ENCODE measurements at places on chromosomes 2 and 18. TPM values are rescaled to one million over a fixed set of nuclear protein-coding genes. Genes with fewer than 3 reads are reported as not detected.

UGT1A6 gene
- total RNA-seq = not detected

SCN9A gene
- 6.8 TPM for total RNA-seq

KYNU gene
- total RNA-seq = 0.21 TPM

ASPRV1 gene
- total RNA-seq = 0.75 TPM

TYMS gene
- total RNA-seq = 35.7 TPM

CFAP53 gene
- total RNA-seq = 0.78 TPM

DNA sequence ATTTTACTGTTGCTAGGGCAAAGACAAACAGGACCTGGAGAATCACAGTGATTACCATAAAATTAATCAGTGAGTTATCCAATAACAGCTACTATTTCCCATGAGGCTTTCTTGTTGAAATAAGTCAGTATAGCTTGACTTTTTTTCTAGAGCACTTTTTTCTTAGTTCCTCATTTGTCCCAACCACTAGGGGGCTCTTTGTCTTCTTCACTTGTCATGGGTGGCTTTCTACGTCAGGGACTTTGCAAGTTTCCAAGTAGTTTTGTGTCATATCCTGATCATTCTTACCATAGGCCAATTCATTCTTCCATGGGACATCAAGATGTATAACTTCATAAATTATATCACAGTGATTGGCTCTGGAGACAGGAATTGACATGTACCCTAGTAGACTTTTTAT lies 1019.6 kb upstream of the PIK3C3 start:
- H3K27me3 ChIP-seq = no peaks in the 10 kb centered on the region
- no peak for DNase-seq
- H3K27ac ChIP-seq = no peak overlapping the region
- no peaks in the 10 kb centered on the region for H3K36me3 ChIP-seq
- H3K4me1 ChIP-seq = peaks cover 3% of the 10 kb centered on the region
- H3K4me3 ChIP-seq = no peak overlapping the region

DNA sequence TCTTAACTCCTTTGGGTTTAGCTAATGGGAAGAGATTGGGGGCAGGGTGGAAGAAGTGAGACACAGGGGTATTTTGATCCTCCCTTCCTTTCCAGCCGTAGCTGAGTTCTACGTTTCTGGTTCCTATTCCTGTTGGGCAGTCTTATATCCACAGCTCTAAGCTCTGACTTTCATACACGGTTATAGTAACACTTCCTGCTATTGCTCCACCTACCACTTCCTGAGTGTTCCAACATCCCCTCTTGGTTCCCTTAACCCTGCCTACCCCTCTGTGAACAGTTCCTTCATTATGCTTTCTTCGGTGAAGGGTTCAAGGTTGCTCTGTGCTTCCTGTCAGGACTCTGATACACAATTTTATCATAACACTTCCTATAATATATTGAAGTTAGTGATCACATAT lies 205.1 kb downstream of the DNAH7 start:
- no peak for DNase-seq
- no peak overlapping the region for H3K4me3 ChIP-seq
- peaks cover 65% of the 10 kb centered on the region for H3K27me3 ChIP-seq
- no peaks in the 10 kb centered on the region for H3K4me1 ChIP-seq
- H3K36me3 ChIP-seq = no peaks in the 10 kb centered on the region

DNA sequence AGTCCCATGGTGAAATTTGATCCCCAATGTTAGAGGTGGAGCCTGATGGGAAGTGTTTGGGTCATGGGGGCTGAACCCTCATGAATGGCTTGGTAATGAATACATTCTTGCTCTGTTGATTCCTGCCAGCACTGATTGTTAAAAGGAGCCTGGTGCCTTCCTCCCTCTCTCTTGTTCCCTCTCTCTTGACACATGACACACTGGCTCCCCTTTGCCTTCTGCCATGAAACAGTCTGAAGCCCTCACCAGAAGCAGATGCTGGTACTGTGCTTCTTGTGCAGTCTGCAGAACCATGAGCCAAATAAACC lies 30.6 kb upstream of the EPC2 start:
- H3K4me3 ChIP-seq = peak overlapping the region; percentile 26
- H3K4me1 ChIP-seq = peaks cover 29% of the 10 kb centered on the region
- H3K36me3 ChIP-seq = no peaks in the 10 kb centered on the region
- no peak for DNase-seq
- no peaks in the 10 kb centered on the region for H3K27me3 ChIP-seq

DNA sequence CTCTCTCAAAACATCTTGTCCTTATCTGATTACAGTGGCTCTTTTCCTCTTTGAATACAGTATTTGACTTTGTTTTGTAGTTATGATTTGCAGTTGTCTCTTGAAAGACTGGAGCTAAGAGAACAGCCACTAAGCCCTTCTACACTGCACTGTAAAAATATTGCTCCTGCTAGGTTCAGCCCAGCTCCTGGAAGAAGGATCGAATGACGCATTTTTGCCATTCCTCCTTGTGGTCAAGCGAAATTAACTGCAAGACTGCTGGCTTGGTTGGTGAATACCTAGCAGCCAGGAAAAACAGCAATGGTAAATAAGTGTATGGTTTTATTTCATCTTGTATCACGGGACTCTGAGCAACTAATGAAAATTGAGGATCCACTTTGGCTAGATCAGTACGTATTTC lies 407.8 kb upstream of the CDH2 start:
- no peak for DNase-seq
- H3K36me3 ChIP-seq = no peaks in the 10 kb centered on the region
- H3K27ac ChIP-seq = peak overlapping the region; percentile 12
- peaks cover 19% of the 10 kb centered on the region for H3K4me1 ChIP-seq
- no peaks in the 10 kb centered on the region for H3K27me3 ChIP-seq
- H3K4me3 ChIP-seq = no peak overlapping the region

DNA sequence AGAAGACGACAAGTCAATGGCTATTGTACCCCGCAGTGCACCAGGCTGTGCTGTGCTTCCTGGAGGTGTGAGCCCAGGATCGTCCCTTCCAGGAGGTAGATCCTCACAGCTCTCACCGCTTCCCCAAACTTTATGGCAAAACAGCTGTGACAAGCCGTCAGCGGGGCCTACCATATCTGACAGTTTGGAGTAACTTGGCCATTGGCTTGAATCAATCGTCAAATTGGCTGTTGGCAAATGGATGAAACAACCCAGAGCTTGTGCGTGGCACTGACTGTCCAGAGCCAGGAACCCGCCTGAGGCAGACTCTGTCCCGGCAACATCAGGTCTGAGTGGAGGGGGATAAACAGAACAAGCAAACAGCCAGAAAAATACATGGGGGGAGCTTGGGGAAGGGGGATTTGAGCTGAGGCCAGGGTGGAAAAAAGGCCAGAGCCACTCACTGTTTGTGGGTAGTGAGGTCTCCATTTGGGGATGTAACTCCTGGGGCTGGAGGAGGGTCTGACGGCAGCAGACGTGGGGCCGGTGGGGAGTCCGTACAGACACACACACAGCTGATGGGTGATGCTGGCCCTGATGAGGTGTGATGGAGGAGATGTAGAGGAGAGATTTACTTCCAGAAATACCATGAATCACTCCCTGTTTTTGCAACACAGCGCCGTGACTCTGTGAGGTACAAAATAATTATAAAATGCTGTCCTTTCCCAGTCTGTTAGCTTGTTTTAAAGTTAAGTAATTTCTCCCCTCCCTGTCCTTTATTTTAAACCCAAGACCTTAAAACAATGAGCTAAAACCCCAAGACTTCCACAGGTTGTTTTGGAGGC lies 174.8 kb downstream of the TWIST2 start:
- no peak for DNase-seq
- peaks cover 18% of the 10 kb centered on the region for H3K4me1 ChIP-seq
- no peak overlapping the region for H3K27ac ChIP-seq
- H3K4me3 ChIP-seq = no peak overlapping the region

DNA sequence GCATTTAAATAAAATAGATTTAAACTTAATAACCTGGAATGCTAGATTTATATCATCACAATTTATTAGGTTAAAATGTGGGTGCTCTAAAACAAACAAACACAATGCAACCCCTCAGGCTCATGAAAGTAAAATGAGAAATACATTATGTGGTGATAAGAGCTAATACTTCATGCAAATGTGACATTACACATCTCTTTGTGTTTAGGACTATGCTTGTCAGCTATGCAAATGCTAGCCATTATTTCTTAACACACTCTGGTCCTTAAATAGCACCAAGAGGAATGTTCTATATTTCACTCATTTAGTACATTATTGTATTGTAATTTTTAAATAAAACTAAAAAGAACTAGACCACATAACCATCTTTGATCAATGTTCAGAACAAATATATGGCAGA lies 627.6 kb downstream of the DPP10 start:
- no peak overlapping the region for H3K27ac ChIP-seq
- H3K4me1 ChIP-seq = no peaks in the 10 kb centered on the region
- no peaks in the 10 kb centered on the region for H3K27me3 ChIP-seq
- no peaks in the 10 kb centered on the region for H3K36me3 ChIP-seq
- H3K4me3 ChIP-seq = no peak overlapping the region
- no peak for DNase-seq

- H3K4me1 ChIP-seq = peaks cover 3% of the 10 kb centered on the region
- no peak overlapping the region for H3K4me3 ChIP-seq
- H3K36me3 ChIP-seq = no peaks in the 10 kb centered on the region
- H3K27me3 ChIP-seq = peaks cover 40% of the 10 kb centered on the region
- no peak overlapping the region for H3K27ac ChIP-seq
These were observed 34.8 kb upstream of the TMEM177 start for GRCh38 chr2:119644186-119644585.

All from osteocyte (in vitro differentiated cells).